ENCODE measurements at places on chromosomes 3 and 15.

- no peak for DNase-seq
These were observed 131.1 kb downstream of the ANO10 start for GRCh38 chr3:43490640-43491185.

DNA sequence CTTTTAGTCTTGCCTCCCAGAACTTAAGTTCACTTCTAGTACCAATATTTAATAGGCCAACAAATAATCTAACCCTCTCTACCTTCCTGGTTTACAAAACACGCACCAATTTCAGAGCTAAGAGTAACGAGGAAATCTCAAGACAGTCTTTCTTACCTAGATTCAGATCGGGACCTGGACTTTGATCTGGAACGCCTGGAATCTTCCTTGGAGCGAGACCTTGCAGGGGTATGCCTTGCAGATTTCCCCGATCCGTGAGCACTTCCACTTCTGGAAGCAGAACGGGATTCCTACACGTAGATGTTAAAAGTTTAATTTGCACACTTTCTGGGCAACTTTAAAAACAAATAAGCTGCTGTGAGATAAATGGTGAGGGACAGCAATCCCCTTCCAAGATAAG lies 11.4 kb downstream of the TRA2B start:
- no peak for DNase-seq

GRCh38 chr3:151635905-151636304 lies 97.8 kb upstream of the AADACL2 start:
- no peak for DNase-seq

DNA sequence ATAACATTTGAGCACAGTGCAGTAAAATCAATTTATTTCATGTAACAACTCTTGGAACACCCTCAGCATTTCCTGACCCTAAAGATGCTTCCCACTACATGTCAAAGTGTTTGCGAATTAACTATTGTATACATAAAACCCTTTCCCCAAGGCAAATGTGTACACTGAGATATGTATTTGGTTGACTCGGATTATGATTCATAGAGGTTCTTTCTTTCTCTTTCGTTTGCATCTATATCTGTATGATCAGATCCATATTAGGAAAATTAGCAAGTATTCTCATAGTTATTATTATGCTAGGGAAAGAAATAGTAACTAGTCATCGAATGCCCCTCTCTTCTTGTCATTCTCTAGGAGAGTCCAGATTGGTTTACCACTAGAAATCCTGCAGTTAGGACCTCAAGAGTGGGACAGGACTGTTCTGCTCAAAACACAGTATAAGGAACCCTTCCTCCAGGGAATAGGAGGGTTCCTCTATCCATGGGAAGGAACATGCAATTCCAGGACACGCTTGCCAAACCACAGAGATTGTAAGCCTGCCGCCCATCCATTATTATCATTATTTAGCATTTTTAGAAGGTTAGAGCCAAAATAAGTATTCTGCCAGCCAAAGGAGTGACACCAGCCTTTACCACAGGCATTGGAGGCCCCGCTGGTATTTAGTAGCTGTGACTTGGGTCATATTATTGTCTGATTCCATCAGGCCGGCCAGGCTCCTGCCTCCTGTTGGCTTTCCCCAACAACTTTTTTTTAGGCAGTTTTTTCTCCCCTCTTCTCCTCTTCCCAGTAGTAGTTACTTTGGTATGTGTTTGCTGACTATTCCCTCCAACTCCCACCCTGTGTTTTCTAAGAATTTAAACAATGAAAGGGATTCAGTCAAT lies 100.7 kb downstream of the GALK2 start:
- DNase-seq = no peak

DNA sequence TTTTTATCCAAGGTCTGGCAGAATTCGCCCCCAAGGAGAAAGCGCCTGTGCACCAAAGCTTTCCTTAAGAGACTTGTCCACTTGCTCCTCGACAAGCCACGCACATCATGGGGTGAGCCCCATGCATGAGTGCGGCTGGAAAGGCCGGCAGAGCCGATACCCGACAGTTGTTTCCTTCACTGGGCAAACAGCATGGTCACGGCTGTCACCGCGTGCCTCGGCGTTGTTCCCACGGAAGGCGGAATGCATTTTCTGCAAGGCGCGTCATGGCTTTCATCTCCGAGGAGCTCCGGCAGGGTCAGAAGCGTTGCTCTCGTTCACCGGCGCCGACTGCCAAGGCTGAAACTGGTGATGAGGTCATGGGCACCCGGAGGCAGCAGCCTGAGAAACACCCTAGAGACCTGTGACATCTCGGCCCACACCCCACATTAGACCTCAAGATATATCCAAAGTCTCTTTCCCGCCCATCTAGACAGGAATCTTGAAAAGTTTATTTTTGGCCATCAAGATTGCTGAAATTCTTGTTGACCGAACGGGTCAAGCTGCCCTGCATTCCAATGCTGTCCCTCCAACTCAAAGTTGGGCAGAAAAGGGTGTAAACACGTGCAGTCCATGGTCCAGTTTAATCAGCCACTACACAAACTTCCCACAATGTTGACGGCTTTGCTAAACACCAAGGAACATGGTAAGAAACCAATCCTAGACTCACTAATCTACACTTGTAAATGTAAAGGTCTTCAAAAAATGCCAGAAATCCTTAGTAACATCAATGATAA lies 604 bp upstream of the TJP1 start:
- peak; percentile 93 for DNase-seq

- DNase-seq = no peak
These were observed 72.7 kb upstream of the CORO2B start for GRCh38 chr15:68506071-68506470.

DNA sequence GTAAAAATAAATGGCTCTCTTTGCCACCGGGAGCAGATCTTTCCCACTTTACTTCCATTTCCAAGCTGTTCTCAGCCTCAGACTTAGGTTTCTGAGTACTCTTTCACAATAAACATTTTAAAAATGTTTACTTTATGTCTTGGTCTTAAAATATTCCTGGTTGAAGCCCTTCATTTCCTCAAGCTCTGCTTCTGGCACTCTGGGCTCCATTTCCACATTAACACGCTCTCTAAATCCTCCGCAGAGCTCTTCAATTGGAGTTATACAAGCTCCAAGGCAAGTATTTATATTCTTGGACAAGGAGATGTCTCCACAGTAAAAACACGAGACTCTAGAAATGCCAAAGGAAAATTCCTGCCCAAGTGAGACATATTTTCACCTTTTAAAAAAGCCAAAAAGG lies 169.3 kb downstream of the GREM1 start:
- no peak for DNase-seq

DNA sequence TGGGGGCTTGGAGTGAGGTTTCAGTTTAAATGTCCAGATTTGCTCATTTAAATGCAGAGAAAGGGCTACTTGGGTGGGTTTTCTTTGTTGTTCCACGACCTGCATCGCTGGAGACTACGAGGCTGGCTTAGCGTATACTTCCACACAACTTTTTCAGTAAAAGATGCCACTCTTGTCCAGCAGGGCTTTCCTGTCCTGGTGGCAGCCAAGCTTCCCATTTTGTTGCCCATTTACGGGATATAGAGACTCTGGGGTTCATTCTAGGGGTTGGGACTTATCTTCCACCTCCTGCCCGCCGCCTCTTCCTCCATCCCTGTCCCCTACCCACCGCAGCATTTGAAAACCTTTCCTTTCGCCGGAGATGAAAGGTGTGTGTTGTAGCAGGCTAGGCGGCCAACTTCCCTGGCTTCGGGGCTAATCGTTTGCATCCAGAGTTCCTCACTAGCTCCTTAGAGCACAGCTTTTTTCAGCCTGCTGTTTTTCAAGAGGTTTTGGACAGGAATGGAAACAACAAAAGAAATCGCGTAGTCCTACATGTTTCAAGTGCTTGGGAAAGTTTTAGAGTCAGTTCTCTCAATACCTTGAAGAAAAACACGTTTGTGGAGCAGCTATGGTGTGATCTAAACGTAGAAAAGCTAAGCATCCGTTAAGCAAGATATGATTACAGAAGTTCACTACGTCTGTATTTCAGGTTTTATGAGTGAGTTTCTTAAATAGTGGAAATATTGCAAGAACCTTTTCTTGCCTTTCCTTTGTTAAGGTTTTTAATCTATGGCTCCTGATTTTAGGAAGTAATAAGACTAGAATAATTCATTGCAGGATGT lies 843 bp downstream of the CHRNA5 start:
- DNase-seq = no peak

GRCh38 chr3:134777341-134777740 lies 17.7 kb upstream of the EPHB1 start:
- DNase-seq = peak; percentile 45

DNA sequence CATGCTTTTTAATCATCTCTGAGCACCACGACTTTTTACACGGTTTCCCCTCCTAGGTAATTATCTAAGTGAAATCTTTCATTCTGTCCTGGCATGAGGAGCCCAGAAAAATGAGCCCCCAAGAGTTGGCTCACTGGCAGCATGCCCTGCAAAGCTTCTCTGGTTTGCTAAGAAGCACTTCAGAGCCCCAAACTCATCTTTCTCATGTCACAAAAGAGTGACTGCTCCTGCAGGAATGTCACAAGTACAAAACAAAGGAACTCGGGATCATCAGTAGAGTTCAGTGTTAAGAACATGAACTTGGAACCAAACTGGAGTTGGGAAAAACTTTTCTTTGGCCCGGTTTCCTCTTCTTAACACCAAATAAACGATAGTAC lies 123.9 kb downstream of the FOXB1 start:
- peak; percentile 89 for DNase-seq

DNA sequence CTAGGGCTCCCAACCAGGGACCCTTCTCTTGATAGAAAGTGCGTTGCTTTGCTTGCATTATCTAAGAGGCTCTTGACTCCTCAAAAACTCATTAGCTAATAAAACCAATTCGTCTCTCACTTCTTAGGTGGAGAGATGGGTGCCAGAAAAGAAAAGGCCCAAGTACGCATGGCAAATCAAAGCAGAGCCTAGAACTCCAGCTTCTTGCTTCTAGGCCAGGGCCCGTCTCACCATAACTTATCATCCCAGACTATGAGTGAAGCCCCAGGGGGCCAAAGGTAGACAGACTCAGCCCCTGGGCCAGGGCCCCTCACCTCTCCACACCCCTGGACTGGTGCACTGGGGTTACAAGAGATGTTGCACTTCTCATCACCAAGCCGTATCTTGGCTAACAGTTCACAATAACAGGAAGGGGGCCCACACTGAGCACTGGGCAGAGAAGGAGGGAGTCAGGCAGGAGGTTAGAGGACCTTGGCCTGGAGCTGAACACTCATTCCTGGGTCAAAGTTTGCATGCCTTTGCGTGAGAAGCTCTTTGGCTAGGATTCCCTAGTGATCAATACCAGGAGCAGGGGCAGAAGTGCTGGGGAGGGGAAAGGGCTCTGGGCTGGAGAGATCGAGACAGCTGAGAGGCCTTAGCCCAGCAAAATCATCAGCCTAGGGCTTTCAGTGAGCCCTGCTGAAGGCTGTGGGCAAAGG lies 5.4 kb upstream of the CYP1A1 start:
- DNase-seq = no peak

- DNase-seq = no peak
These were observed 273.6 kb downstream of the CNTN4 start for GRCh38 chr3:2372306-2372705.

DNA sequence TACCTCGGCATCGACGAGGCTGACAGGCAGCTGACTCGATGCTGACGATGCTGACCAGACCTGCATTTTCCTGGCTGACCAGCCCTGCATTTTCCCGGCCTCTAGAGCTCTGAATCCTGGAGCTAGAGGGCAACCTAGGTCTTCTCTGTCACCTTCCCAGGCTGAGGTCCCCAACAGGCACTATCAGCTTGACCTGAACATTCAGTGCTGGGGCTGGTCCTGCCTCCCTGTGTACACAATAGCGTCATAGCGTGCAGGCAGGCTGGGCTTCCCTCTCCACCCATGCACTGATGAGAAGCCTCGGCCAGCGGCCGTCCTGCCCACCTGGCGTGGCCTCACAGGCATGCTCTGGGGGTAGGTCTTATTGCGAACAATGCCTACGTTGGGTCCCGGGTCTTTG lies 62.3 kb upstream of the SNRPA1 start:
- DNase-seq = no peak

GRCh38 chr15:40844696-40845030 lies 815 bp downstream of the SPINT1 start:
- DNase-seq = no peak

DNA sequence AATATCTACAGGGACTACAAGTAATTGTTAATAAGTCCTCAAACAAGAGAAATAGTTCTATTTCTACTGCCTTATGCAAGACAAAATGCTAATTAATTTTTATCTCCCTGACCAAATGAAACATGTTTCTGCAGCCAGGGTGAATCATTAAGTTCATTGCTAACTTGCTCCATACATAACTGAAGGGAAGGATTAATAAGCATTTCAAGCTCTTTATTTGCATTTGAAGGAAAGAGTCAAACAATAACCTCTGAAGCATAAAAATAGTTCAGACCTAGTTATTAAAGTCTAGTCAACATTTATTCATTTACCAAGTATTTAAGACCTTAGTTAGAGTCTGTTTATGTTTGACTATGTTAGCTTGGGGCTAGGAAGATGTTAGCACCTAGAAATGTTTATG lies 120.0 kb downstream of the ATP1B3 start:
- no peak for DNase-seq

- no peak for DNase-seq
These were observed 35.3 kb downstream of the KLF13 start for GRCh38 chr15:31361764-31362515.

DNA sequence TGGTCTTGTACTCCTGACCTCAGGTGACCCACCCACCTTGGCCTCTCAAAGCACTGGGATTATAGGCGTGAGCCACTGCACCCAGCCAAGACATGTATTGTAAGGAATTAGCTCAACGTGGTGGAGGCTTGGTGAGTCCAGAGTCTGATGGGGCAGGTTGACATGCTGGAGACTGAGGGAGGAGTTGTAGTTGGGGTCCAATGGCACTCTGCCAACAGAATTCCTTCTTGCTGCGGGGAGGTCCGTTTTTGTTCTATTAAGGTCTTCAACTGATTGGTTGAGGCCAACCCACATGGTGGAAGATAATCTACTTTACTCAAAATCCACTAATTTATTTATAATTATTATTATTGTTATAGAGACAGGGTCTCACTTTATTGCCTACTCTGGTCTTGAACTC lies 30.1 kb downstream of the PLA2G4D start:
- no peak for DNase-seq

- DNase-seq = no peak
These were observed 9.8 kb downstream of the ANKRD28 start for GRCh38 chr3:15787941-15788340.

GRCh38 chr15:34855413-34855812 lies 60.1 kb upstream of the ACTC1 start:
- DNase-seq = no peak

- no peak for DNase-seq
These were observed 108.2 kb upstream of the KBTBD8 start for GRCh38 chr3:66889750-66890494.

GRCh38 chr3:43331381-43331780 lies 45.0 kb downstream of the SNRK start:
- DNase-seq = no peak

DNA sequence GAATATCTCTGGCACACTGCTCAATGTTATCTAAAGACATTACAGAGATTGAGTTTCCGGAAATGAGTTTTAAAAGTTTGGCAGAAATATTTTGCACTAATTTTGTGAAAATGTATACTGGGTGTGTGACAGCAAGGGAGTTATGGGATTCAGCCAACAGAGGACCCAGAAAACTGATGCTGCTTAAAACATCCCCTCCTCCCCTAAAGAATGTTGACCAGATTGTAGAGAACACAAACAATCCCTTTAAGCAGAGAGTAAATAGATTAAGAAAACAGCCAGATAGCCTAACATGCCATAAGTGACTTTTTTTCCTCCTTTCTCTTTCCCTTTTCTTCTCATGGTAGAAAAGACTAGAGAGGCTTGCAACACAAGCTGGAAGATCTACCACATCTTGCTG lies 928.0 kb upstream of the ALCAM start:
- no peak for DNase-seq

GRCh38 chr3:4478261-4478660 lies 11.2 kb upstream of the SUMF1 start:
- DNase-seq = no peak

- DNase-seq = no peak
These were observed 27.4 kb upstream of the OR5K4 start for GRCh38 chr3:98326105-98326893.
